HFFc6 (cell line): ENCODE measurements at places on chromosomes 3 and 15. TPM values are rescaled to one million over a fixed set of nuclear protein-coding genes. Genes with fewer than 3 reads are reported as not detected.

Gene AMOTL2
- 254 to 311 TPM (median 281 TPM) in 3 replicates for total RNA-seq

Gene GPR160
- 0.19 to 0.37 TPM in 2 of 3 replicates, not detected in the other for total RNA-seq

Gene COL8A1
- 27.3 and 86.3 TPM in 2 replicates for total RNA-seq

Gene DLL4
- total RNA-seq = 0.13 to 0.29 TPM in 2 of 3 replicates, not detected in the other

Gene POC1A
- 11.0 to 21.5 TPM (median 18.9 TPM) in 3 replicates for total RNA-seq

Gene PARL
- total RNA-seq = 72.3 and 80.8 TPM in 2 replicates

Gene REC114
- total RNA-seq = not detected in 2 replicates

Gene FGF7
- 12.7 to 55.0 TPM (median 15.5 TPM) in 3 replicates for total RNA-seq

Gene CHDH
- not detected in 3 replicates for total RNA-seq

Gene CAMK1
- total RNA-seq = 19.0 to 27.7 TPM (median 26.5 TPM) in 3 replicates

Gene ATOSA
- total RNA-seq = 17.3 to 28.3 TPM (median 18.2 TPM) in 3 replicates

DNA sequence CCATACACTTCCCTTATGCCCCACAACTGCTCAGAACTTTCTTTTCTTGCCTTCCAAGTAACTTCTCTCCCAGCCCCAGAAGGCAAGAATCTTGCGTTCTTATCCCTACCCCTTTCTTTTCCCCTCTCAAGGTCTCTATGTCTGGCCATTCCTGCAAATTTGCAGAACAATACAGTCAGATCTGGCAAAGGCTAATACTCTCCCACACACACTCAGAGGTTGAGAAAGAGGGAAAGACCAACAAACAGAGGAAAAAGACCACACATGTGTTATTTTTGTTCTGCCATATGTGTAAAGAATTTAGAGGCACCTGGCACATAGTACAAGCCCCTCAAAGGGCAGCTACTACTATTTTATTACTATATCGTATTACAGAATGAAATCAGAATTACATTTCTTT is 25.7 kb downstream of the GJD2 start:
- peaks cover 71% of the 10 kb centered on the region for H3K4me1 ChIP-seq
- no peak overlapping the region for H3K4me3 ChIP-seq
- no peak overlapping the region for H3K27ac ChIP-seq
- peaks cover 3% of the 10 kb centered on the region; the same call in 1 of the 2 replicates for H3K27me3 ChIP-seq

DNA sequence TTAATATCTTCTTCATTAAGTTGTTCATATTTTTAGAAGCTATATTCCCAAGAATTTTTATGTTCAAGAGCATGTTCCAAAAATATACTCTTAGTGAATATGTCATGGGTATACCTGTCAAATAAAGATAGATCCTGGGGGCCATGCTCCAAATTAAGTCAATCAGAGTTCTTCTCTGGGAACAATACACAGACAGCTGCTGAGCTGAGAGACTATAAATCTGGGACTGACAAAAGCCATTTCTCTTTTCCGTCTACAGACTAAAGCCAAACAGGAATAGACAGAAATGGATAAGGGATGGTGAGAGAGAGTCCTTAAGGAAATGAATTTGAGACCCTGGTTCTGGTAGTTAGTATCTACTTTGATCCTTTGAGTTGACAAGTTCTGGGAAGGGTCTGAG is 465.1 kb upstream of the RASGRP1 start:
- no peak overlapping the region for H3K4me3 ChIP-seq
- H3K27ac ChIP-seq = peak overlapping the region; percentile 77
- H3K27me3 ChIP-seq = no peaks in the 10 kb centered on the region; the same call in 1 of the 2 replicates
- H3K4me1 ChIP-seq = peaks cover 61% of the 10 kb centered on the region

DNA sequence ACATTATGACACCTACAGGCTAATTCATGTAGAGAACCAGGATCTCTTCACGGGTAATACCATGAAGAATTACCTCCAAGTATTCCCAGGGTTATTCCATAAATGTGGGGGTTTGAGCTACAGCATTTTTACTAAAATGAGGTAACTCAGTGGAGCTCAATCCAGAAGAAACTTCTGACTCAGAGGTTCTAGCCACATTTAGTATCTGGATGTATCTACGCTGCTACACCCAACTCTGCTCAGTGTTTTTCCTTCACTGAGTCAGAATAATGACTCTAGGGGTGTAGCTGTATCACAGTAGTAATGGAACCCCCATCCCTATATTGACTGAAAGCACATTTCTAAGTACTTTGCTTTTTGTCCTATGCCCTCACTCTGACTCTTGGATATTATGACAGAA is 52.4 kb downstream of the COPS2 start:
- peaks cover 12% of the 10 kb centered on the region for H3K4me1 ChIP-seq
- no peak overlapping the region for H3K4me3 ChIP-seq
- peak; percentile 64 for DNase-seq
- H3K27ac ChIP-seq = peak overlapping the region; percentile 48; the same call in 1 of the 2 replicates

DNA sequence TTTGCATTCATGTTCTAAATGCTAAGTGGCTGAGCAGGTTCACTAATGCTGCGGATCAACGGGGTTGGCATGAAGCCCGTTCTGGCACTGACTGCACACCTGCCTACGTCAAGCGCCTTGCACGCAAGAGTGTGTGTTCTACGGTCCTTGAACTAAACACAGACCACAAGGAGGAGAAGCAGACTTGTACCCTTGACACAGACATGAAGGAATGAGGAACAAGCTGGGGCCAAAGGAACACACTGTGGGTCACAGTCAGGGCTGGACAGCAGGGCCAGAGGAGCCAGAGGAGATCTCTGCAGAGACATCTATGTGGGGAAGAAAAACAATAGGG is 48.0 kb upstream of the LDHAL6B start:
- no peaks in the 10 kb centered on the region for H3K4me1 ChIP-seq
- no peak overlapping the region for H3K4me3 ChIP-seq
- peaks cover 17% of the 10 kb centered on the region for H3K36me3 ChIP-seq
- H3K27me3 ChIP-seq = peaks cover 4% of the 10 kb centered on the region; the same call in 1 of the 2 replicates
- no peak for DNase-seq
- no peak overlapping the region for H3K27ac ChIP-seq

DNA sequence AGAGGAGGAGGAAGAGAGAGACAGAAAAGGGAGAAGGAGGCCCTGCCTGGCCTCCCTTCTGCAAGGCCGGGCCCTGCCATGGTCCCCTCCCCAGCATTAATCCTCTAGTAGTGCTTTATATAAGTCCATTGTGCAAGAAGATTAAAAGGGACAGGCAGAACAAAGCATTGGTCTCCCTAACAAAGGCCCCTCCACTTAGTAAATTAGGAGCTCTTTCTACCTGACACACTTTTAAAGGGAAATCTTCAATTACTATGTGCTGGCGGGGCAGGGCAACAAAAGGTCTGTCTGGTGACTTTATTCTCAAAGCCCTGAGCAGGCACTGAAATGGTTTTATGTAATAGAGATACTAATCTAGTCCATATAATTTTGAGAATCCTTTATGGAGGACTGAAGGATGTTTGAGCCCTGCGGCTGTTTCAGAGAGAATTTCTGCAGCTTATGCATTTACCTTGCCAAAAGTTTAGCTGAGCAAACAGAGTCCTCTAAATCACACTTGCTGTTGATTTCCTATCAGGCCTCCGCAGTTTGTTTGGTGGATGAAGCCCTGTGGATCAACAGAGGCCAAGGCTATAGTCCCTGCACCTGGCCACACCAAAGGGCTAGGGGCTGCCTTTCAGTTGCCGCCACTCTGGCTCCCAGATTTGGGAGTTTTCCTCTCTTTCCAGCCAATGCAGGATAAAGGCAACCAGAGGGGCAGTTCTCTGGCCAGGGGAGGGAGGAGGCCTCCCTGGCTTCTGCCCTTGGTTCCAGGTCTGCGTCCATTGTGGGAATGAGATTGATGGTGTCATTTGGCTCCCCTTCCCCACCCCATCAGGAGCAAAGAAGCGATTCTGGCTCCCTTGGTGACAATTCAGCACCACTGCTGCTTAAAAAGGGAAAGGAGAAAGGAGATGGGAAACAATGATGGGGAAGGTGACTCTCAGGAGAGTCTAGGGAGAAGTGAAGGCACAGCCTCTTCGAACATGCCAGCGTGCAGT is 148.0 kb downstream of the MEGF11 start:
- no peak overlapping the region for H3K27ac ChIP-seq
- H3K4me1 ChIP-seq = no peaks in the 10 kb centered on the region
- no peak overlapping the region for H3K4me3 ChIP-seq
- no peaks in the 10 kb centered on the region for H3K36me3 ChIP-seq
- DNase-seq = no peak

GRCh38 chr3:186073641-186074040 is 35.2 kb downstream of the ETV5 start:
- no peak overlapping the region for H3K4me3 ChIP-seq
- H3K36me3 ChIP-seq = peaks cover 49% of the 10 kb centered on the region
- no peak for DNase-seq

DNA sequence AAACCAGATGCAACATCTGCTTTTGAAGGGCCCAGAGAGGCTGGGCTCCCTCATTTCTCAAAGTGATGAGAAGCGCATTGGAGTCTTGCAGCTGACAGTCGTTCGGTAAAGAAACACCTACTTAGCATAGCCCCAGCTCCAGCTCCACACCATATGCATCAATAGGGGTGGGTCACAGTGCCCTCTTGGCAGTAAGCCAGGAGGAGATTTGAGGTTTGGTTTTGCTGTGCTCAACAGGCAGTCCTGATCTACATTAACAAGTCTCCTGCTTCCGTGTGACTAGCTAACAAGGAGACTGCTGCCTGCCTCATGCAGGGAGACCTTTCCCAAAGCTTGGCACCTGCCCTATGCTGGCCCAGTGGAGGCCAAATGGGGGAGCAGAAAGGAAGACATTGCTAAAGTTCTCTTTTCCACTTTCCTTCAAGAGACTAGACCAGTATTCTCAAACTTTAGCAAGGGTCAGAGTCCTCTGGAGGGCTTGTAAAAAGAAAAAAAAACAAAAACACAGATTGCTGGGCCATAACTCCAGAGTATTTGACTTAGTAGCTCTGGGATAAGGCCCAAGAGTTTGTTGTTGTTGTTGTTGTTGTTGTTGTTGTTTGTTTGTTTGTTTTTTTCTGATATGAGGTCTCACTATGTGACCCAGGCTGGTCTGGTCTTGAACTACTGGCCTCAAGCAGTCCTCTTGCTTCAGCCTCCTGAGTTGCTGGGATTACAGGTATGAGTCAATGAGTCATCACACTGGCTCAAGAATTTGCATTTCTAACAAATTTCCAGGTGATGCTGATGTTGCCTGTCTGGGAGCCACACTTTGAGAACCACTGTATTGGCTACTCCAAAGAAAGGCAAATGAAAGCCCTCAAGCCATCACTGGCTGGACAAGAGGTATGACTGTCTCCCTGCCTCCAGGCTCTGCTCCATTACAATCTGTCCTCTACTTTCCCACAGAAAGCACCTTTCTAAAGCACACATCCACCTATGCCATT is 294.9 kb downstream of the RORA start:
- H3K36me3 ChIP-seq = no peaks in the 10 kb centered on the region
- no peak overlapping the region for H3K27ac ChIP-seq
- DNase-seq = no peak
- H3K4me1 ChIP-seq = peaks cover 20% of the 10 kb centered on the region

- no peaks in the 10 kb centered on the region for H3K36me3 ChIP-seq
- no peak for DNase-seq
- no peak overlapping the region for H3K27ac ChIP-seq
- no peak overlapping the region for H3K4me3 ChIP-seq
- H3K4me1 ChIP-seq = peaks cover 9% of the 10 kb centered on the region
Observed at GRCh38 chr3:123025642-123026521, 1.7 kb downstream of the SEMA5B start.

- no peak overlapping the region for H3K27ac ChIP-seq
- no peak overlapping the region for H3K4me3 ChIP-seq
- peak; percentile 24 for DNase-seq
- H3K4me1 ChIP-seq = peaks cover 38% of the 10 kb centered on the region
- H3K36me3 ChIP-seq = no peaks in the 10 kb centered on the region
- H3K27me3 ChIP-seq = peaks cover 8% of the 10 kb centered on the region
Observed at GRCh38 chr3:4898454-4899313, 80.6 kb upstream of the BHLHE40 start.

DNA sequence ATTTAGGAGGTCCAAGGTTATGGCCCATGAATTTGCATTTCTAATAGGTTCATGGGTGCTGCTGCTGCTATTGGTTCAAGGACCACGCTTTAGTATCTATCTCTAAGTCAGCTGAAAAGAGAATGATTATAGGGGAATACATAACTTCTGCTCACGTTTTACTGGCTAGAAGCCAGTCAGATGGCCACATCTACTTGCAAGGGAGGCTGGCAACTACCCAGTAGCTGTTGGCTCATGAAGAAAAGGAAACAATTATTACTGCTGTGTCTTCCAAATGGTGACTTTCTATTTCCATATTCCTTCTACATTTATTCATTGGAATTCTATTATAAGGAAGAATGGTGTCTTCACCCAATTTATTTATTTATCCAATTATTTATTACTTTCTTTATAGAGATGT is 54.2 kb downstream of the SLC25A36 start:
- DNase-seq = no peak
- no peak overlapping the region for H3K4me3 ChIP-seq
- peaks cover 9% of the 10 kb centered on the region; the same call in 1 of the 2 replicates for H3K4me1 ChIP-seq
- no peaks in the 10 kb centered on the region for H3K36me3 ChIP-seq
- no peak overlapping the region for H3K27ac ChIP-seq
- H3K27me3 ChIP-seq = peaks cover 2% of the 10 kb centered on the region

- H3K4me1 ChIP-seq = no peaks in the 10 kb centered on the region
- no peak for DNase-seq
- H3K4me3 ChIP-seq = no peak overlapping the region
- H3K27ac ChIP-seq = no peak overlapping the region
Observed at GRCh38 chr3:42277676-42278075, 11.7 kb upstream of the CCK start.

- H3K27me3 ChIP-seq = peaks cover 2% of the 10 kb centered on the region
- no peak overlapping the region for H3K4me3 ChIP-seq
- peaks cover 5% of the 10 kb centered on the region; the same call in 1 of the 2 replicates for H3K4me1 ChIP-seq
- no peak for DNase-seq
- peaks cover 4% of the 10 kb centered on the region for H3K36me3 ChIP-seq
Observed at GRCh38 chr15:65254356-65254755, 32.3 kb downstream of the PARP16 start.

GRCh38 chr15:86162172-86162591 is 82.5 kb downstream of the AGBL1 start:
- H3K27me3 ChIP-seq = peaks cover 1% of the 10 kb centered on the region; the same call in 1 of the 2 replicates
- no peak for DNase-seq
- H3K27ac ChIP-seq = no peak overlapping the region
- no peak overlapping the region for H3K4me3 ChIP-seq
- H3K4me1 ChIP-seq = no peaks in the 10 kb centered on the region

DNA sequence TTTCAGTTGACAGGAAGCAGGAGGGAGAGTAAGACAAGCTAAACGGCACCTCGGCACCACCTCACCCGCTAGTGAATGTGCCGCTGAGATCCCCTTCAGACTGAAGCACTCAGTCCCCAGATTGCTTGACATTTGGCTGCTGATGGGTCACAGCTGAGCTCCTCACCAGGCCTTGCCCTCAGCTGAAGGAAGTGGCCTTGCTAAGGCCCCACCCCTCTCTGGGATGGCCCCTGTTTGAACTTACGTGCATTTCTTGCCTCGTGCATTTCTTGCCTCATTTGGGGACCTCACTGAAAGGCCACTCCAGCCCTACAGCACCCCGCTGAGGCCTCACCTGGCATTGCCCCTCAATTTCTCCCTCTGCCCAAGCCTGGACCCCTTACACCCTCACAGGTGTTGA is 39.8 kb downstream of the EOGT start:
- peaks cover 4% of the 10 kb centered on the region for H3K27me3 ChIP-seq
- H3K27ac ChIP-seq = no peak overlapping the region
- H3K4me3 ChIP-seq = no peak overlapping the region

DNA sequence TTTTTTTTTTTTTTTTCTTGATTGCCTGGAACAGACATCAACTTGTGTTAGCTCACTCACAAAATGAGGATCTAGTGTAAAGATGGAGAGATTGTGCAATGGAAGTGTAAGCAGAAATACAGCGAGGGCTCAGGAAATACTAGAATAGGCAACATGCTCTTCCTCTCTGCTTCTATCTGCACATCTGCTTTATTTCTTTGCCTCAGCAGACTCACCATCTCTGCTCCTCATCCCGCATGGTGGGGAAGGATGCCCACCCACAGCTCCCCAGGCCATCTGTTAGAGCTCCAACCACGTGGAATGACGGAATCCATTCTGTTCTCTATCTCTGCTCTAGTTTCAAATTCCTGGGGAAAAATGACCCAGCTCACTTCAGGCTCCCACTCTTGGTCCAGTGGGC is 128.0 kb upstream of the ADAMTS9 start:
- no peaks in the 10 kb centered on the region for H3K4me1 ChIP-seq
- no peak for DNase-seq
- H3K27me3 ChIP-seq = no peaks in the 10 kb centered on the region; the same call in 1 of the 2 replicates
